ENCODE measurements at places on chromosomes 6 and 20.
A peak's percentile ranks its signal among the peaks of the same experiment; 100 is the strongest.

DNA sequence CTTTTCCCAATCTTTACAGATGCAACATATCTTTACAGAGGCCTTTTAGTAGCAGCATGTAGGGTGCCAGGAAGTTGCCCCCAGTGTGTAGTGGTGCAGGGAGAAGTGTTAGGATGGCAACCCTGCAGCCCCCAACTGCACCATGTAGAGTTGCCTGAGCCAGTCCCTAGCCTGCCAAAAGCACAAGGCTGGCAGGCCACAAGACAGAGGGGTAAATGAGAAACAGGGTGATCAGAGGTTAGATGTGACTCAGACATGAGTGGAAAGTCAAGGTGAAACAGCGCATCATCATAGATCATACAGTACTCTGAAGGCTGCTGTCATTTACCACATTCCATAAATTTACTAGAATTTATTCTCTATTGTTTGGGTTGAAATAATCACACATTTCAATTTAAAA is 467.5 kb downstream of the PRKN start:
- DNase-seq: no peak

DNA sequence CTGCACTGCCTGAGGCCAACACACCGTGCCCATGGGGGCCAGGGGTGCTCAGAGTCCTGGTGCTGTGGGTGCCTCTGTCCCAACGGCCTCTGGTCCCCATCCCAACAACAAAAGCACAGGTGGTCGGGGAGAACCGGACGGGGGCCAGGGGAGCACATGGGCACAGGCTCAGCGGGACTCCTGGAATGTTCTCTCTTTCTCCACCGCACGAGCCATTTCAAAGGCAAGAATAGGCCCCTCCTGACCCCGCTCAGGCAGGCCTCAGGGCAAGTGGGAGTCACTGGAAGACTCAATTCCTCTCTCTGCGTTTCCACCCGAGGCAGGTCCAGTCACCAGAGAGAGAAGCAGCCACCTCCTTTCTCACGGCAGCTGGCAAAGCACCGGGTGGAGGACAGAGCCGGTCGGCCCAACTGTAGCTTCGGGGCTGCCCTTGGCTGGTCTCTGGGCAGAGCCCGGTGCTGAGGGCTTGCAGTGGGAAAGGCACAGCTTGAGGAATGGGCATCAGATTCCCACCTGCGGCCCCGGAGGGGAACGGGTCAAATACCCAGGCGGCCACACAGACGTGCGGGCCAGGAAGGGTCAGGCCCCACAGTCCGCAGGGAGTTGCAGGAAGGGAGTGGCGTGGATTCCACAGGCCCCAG is 55.2 kb downstream of the KCNQ2 start:
- peak; percentile 59 for DNase-seq

GRCh38 chr20:51385646-51386530 is 156.6 kb downstream of the NFATC2 start:
- peak; percentile 38 for DNase-seq

DNA sequence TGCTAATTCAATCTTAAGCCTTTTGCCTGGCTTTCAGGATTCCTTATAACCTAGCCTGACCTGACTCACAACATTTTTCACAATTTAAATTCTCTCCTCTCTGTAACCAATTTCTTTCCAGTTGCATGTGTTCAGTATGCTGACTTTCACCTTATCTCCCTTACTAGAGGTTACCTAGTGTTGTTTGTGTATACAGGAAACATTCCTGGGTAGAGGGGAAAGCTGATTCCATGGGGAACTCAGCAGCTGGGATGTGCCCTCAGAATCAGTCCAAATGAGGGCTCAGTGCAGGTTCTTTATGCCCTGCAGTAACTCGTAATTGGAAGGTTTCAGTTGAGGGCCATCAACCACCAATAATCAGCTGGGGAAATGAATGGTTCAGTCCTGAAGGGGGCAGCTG is 18.5 kb downstream of the PKIB start:
- DNase-seq: no peak

GRCh38 chr6:107973594-107973993 is 15.6 kb upstream of the SEC63 start:
- no peak for DNase-seq

DNA sequence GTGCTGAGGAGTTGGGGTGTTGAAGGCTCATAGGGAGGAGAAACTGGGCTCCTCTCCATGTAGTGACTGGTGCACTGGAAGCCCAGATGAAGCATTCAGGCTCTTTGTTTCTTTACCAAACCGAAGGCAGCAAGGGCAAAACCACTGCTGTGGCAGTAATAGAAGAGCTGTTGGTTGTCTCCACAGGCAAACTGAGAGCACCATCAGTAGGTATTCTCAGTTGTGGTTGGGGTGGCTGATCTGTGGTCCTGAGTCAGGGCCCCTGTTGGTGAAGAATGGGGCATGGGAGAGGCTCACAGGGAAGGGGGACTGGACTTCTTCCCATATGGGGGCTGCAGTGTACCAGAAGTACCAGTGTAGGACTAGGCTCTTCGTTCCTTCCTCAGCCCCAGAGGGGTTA is 460.2 kb upstream of the IMPG1 start:
- DNase-seq: no peak

DNA sequence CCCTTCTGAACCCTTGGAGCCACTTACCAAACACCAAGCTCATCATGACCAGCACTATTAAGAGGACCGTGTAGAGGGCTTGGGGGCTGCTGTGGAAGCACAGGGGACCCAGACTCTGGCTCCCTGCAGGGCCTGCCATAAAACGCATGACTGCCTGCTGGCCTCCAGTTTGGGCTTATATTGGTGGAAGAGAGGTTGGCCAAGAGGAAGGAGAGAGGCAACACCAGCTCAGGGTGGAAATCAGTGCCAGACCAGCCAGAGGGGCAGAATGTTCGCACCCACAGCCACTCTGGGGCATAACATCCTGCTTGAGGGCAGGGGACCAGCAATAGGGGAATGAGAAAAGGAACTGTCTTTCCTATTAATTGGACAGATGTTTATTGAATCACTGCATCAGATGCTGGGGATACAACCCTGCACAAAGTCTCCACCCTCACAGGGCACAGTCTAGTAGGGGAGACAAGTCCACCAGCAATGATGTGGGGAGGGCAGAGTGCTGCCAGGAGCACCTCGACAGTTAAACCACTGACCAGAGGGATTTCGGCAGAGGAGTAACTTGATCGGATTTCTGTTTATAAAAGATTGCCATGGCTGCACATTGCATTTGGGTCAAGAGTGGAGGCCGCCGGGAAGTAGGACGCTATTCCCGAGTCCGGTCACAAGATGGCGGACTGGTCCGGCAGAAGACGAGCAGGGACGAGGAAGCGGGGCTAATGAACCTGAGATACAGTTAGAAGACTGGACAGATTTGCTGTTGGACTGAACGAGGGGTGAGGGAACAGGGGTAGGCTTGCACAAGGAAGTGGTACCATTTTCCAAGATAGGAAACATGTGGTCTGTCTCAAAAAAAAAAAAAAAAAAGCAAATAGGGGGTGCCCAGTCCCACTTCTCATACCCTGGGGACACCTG is at the start of gene LY6G5C:
TSS of gene LY6G5C (minus strand) at position 842 of the 909 bp plus-strand sequence. CDS start at position 148, 694 bp downstream.
- DNase-seq: peak; percentile 89

GRCh38 chr6:102525336-102525735 is 1131.8 kb downstream of the GRIK2 start:
- DNase-seq: no peak

DNA sequence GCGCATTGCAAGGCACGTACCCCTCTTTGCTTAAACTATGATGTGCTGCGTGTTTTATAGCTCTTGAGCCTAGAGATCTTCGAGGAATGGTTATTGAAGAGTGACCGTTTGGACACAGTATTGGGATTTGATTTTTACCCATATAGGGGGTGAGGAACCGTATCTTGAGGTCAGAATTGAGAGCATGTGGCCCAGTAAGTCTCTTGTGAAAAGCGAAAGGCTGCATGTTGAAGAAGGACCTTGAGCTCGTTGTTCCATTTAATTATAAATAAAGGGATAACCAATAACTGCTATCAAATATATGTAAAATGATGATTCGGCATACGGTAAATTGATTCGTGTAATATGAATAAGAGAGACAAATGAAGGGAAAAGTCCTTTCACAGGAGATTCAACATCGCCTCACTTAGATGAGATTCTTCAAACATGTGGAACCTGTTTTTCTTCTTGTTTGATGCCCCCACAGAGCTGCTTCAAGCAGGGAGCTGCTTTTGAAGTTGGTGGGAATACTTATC is 66.6 kb downstream of the AKAP12 start:
- no peak for DNase-seq

DNA sequence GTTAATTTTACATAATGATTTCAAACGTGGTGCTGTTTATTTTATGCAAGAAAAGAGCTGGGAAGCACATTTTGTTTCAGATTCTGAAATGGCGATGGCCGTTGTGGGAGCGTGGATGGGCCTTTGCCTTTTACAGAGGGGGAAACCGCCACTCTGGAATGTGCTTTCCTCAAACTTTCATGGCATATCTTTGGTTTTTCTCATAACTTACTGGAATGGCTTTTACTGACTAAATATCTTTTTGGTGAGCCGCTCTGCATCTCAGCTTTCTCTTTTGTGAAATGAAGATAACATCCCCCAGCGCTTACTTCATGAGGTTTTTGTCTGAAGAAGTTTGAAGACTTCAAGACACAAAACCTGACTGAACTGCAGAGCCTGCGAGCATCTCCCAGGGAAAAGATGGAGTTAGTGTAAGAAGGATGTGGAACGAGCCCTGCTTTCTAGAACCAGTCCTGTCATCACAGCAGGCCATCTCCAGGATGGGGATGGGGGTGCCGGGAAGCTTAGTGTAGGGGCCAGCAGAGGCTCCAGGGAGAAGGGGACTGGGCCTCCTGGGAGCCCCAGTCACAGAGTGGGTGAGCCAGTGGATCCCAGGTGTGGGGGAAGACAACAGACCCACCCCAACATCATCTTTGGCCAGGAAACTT is 61.8 kb upstream of the TIAM2 start:
- no peak for DNase-seq

DNA sequence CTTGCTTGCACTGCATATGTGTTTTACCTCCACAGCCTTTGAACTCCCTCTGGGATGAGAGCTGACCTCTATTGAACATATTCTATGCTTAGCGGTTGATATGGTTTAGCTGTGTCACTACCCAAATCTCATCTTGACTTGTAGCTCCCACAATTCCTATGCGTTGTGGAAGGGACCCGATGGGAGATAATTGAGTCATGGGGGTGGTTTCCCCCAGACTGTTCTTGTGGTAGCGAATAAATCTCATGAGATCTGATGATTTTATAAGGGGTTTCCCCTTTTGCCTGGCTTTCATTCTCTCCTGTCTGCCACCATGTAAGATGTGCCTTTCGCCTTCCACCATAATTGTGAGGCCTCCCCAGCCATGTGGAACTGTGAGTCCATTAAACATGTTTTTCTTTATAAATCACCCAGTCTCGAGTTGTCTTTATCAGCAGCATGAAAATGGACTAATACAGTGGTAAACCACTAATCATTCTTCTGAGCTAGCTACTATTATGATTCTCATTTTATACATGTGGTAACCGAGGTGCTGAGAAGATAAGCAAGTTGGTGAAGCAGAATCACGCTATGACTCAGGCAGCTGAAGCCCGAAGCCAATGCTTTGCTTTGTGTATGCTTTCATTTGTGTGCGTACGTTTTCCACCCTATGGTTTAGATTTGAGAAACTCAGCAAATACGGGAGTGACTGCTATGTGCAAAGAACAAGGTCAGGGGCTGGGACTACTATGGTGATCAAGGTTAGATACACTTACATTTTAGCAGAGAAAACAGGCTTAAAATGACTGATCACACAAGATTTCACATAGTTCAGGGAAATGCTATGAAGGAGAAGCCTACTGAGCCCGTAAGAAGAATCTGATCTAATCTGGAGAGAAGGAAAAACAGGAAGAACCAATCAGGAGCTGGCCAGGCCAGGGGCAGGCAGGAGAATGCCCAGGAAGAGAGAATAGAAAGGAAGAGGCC is 363.5 kb downstream of the ESR1 start:
- no peak for DNase-seq

GRCh38 chr20:1565461-1565860 is 8.0 kb upstream of the SIRPD start:
- no peak for DNase-seq

- peak; percentile 4 for DNase-seq
Measured at GRCh38 chr6:73236144-73236750, 11.0 kb upstream of the KHDC1L start.

DNA sequence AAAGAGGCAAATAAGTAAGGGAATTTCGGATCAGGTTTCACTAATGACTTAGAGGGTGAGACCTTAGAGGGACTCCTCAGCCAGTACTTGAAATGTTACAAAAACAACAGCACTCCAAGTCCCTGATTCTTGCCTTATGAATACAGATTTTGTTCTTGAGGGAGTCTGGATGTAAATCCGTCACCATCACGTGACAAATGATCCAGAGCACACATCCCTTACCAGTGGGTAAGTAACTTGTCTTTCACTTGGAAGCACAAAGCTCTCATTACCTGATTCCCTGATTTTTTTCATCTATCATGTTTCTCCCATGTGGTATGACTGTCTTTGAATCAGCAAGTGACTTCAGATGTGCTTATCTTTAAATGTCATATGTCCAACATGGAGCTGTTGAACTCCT is 595.3 kb upstream of the POU3F2 start:
- no peak for DNase-seq

GRCh38 chr6:131390322-131390721 is 182.7 kb upstream of the ARG1 start:
- no peak for DNase-seq

All from myocyte (in vitro differentiated cells).